T47D (cell line): ENCODE measurements at places on chromosomes 11 and 22.

DNA sequence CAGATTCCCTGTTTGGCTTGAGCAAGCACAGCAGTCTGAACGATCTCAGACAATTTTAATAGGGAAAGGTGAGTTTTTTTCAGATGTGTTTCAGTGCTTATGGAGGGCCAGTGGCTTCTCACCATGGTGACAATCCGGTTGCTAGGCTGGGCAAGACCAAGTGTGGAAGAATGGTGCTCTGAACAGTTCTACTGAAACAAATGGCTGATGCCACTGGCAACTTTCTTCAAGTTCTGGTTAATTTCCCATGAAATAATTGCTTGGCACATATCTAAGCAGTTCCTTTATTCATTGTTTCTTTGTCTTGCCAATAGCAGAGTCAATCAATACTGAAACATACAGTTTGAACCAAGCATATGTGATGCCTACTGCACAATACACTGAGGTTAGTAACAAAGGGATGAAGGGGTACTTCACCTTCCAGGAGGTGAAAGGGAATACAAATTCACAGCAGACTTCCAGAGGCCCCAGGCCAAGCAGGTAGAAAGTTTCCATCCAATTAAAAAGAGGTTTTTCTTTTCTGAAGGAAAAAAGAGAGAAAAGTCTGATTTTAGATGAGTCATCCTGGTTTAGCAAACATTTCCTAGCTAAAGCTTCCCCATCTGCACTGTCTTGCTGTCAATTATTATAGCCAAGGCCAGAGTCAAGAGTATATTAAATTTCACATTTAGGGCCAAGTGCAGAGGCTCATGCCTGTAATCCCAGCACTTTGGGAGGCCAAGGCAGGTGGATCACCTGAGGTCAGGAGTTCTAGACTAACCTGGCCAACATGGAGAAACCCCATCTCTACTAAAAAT is 21.2 kb upstream of the NDUFC2 start:
- no peak for DNase-seq

GRCh38 chr22:37357446-37358075 is 69.7 kb downstream of the ELFN2 start:
- no peak for DNase-seq

DNA sequence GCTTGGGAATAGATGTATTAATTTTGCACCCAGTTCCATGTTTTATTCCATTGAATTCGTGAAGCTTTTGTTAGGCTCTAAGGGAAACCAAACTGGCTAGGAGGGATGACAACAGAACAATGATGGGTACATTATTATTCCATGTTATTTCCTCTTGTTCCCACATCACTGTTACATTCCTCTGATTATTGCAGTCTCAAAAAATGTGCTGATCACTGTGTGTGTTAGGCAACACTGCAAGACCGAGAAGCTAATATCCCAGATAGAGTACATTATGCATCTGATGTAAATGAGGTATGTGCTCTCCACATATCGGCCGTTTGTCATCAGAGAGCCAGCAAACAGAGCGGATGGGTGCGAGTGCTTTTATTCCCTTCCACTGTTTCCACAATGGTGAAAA is 327.9 kb downstream of the SOX6 start:
- no peak for DNase-seq

- DNase-seq = no peak
Observed at GRCh38 chr22:46147471-46148267, 2.7 kb upstream of the PPARA start.

DNA sequence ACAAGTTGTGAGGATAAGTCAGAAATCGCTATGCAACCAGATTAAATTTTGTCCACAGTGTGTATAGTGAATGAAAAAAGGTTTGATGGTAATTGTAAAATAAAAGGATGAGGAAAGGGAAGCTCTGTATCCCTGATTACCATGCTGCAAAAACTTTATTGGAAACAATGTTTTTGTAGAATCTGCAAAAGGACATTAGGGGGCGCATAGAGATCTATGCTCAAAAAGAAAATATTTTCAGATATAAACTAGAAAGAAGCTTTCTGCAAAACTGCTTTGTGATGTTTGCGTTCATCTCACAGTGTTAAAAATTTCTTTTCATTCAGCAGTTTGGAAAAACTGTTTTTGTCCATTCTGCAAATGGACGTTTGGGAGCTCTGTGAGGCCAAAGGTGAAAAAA is 390.5 kb downstream of the OR4C45 start:
- no peak for DNase-seq

DNA sequence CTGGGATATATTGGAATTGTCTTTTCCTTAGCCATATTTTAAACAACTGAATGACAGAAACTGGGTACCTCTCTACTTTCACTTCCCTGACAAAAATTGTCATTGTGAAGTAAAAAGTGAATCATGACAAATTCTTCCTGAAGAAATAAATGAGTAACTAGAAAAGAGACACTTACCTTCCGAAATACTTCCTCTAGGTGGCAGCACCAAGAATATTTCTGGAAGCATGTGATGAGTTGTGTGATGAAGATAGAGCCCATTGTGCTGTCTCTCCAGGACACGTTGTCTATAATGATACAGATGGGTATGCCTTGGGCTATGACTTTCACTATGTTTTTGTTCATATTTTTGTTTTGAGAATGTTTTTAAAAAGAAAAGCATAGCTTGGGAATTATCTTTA is 21.5 kb downstream of the CASP4 start:
- DNase-seq = no peak

DNA sequence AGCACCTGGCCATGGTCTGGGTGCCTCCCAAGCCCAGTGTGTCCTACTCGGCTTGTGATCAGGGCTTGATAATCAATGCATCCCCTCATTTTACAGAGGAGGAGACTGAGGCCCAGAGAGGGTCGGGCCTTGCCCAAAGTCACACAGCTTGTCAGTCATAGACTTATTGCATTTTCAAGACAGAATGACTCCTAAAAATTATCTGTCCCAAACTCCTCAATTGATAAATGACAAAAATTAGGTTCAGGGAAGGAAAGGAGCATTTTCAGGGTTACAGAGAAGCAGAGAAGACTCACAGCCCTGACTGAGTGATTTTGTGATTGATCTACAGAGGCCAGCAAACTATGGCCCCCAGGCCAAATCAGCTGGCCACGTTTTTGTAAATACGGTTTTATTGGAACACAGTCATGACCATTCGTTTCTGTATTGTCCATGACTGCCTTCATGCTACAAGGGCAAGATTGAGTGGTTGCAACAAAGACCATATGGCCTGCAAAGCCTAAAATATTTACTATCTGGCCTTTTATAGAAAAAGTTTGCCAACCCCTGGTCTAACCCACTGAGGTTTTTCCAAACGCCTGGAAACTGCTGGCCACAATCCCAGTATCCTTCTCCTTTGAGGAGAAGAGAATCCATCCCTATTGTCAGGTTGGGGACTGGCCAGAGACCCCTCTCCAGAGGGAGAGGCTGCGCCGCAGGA is 35.1 kb upstream of the NAV2 start:
- DNase-seq = no peak

- peak; percentile 52 for DNase-seq
Observed at GRCh38 chr11:61041755-61042518, 60.4 kb upstream of the CD5 start.

GRCh38 chr11:22203281-22203680 is 10.4 kb downstream of the ANO5 start:
- DNase-seq = no peak

DNA sequence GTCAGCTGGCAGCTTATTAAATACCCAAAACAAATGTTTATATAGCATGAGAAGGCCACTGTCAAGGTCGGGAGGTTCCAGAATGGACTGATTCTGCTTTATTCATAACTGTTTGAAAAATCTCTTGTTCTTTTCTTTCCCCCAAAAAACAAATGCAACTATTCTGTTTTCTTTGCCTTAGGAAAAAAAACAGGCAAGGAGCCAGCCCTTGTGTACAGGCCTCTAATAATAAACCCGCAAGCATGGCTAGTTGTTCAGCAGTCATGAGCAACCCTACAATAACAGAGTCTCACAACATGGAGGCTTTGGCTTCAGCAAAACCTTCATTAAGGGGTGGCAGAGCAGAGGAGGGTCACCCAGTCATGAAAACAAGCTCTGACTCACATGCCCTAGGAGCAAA is 191.7 kb downstream of the KIRREL3 start:
- no peak for DNase-seq

GRCh38 chr11:95501761-95502266 is 270.8 kb upstream of the SESN3 start:
- no peak for DNase-seq

DNA sequence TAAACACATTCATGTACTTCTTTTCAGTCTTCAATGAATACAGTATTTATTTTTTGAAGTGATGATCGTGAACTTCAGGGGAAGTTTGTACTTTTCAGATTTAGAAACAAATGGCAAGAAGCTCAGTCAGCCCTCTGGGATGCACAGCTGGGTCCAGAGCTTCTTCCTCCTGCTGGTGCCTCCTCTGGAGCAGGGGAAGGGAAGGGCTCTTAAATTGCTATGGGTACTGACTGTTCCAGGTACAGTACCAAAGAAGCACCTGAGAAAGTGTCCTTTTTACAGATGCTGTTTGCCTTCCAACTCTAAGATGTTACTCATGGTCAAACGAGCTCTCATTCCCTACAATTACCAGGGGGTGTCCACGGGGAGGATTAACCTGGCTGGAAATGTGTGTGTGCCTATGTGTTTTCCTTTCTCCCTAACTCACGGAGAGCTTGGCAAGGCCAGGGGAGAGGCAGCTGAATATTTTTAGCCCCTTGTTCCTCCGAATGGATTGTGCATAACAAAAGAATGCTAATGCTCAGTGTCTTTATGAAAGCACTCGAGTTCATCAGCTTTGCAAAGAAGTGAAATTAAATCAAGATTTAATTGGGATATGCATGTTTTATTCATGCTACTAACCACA is 313.7 kb upstream of the CADM1 start:
- DNase-seq = no peak

DNA sequence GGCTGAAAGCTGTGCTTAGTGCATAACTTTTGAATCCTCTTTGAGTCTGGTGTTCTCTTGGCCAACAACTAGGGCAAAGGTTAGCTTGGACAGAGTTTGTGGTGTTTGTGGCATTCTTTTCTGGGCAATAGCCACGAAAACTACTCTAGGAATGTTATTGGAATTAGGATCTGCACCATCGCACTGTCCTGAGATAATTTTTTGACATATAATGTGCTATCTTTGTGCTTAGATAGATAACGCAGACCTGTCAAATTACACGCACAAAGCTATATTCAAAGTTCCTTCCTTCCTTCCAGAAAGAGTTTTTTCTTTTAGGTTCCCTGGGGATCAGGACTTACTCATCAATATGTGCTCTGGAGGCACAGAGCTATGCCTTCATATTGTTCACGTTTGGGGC is 166.8 kb upstream of the MTMR2 start:
- DNase-seq = peak; percentile 19

DNA sequence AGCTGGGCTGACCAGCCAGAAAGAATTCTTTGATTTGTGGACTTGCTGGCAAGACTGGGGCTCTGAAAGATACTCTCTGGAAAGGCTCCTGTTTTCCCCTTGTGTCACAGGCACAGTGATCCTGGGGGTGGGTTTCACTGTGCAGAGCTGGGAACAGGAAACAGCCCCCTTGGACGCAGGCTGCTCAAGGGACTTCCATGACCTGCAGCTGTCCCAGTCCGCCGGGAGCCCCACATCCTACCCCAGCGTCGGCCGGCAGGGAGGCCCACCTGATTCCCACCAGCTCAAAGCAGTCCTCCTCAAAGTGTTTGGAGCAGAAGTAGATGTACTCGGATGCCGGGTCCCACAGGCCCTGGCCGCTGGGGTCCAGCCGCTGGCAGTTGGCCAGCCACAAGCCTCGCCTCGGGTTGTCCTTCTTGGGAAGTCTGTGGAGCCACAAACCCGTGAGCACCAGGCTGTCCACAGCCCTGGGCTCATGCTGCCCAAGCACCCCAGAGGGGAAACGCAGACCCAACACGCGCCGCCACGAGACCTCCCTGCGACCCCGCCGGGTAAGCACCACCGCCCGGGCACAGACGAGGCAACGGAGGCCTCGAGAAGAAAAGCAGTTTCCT is 824 bp downstream of the THAP7 start:
- no peak for DNase-seq

DNA sequence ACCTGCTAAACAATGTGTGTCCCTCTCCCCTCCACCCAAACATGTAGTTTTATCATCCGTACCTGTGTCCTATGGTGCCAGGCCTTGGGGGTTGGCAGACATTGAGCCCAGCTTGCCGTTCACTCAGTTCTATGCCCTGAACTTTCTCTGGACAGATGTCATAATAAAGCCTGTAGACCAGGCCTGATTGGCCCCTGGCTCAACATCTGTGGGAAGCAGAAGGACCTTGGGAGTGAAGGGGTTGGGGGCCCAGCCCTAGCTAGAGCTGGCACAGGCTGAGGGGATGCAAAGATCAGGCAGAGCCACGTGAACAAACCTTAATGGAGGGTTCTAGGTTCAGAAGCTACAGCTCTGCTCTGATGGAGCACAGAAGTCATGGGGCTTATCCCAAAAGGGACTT is 600.6 kb downstream of the BUD13 start:
- DNase-seq = no peak

GRCh38 chr11:48001438-48002021 is 21.2 kb downstream of the PTPRJ start:
- no peak for DNase-seq

- DNase-seq = peak; percentile 46
Observed at GRCh38 chr11:65473278-65473860, 25.5 kb upstream of the MALAT1 start.

GRCh38 chr11:86275493-86276370 is 26.3 kb upstream of the HIKESHI start:
- DNase-seq = no peak

DNA sequence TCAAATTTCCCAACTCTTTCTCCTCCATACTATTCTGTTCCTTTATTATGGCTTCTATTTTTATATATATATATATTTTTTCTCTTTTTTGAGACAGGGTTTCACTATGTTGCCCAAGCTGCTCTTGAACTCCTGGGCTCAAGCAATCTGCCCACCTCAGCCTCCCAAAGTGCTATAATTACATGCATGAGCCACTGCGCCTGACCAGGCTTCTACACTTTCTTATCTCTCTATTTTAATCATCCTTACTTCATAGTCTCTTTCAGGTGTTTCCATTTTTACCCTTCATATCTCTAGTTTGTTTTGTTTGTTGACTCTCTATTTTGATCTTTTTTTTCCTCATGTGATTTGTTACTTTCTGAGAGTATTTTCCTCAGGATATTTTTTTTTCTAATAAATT is 19.8 kb downstream of the GVQW3 start:
- DNase-seq = no peak

DNA sequence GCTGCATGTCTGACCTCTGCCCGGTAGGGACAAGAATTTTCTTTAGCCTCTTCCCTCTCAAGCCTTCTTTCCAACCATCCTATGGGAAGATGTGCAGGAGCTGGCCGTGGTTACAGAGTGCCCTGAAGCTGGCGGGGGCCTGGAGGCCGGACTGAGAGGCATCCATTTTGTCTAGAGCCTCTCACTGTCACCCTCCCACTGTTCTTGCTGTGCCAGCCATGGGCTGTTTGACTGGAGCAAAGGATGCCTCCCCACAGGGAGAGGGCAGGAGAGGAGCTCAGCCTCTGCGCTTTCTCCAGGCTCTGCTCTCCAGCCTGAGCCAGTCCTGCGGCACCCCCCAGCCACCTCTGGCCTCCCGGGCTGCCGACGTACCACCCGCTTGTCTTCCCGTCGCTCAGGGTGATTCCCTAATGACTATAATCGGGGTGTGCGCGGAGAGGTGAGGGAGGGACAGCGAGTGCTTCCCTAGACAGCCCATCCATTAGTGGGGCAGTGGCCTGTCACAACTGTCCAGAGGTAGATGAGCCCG is 123.8 kb downstream of the NECTIN1 start:
- no peak for DNase-seq

- no peak for DNase-seq
Observed at GRCh38 chr11:78810559-78811009, 235.9 kb upstream of the NARS2 start.
